ENCODE measurements at places on chromosomes 3 and 15. TPM values are rescaled to one million over a fixed set of nuclear protein-coding genes. Genes with fewer than 3 reads are reported as not detected.

GRCh38 chr15:52651868-52652267 is 27.3 kb downstream of the ATOSA start:
- DNase-seq: peak; percentile 74

GRCh38 chr15:41688671-41689070 is 28.5 kb downstream of the MGA start:
- no peak for DNase-seq

Gene DZIP1L
- total RNA-seq: 42.3 TPM

DNA sequence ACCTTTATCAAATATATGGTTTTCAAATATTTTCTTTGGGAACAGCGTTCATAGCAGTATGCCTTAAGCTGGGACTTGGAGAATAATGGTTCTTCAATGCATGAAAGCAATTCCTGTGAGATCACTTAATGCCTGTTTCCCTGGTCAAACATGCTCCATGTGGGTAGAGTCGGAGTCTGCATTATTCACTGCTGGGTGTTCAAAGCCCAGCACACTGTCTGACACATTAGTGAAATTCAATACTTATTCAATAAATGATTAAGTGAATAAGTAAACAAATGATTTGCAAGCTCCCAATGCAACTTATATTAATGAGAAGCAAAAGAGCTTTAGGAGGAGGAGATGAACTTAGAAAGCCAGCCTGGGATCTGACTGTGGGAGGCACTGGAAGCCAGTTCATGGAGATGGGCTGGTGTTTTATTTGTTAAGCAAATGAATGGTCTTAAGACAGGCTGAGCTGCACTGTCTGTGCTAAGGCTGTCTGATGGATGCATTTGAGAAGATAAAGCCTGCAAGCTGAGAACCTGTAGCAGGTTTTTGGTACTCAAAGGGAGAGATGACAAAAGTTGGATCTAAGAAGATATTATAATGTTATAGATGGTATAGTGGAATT is 490.8 kb downstream of the MCTP2 start:
- DNase-seq: no peak

DNA sequence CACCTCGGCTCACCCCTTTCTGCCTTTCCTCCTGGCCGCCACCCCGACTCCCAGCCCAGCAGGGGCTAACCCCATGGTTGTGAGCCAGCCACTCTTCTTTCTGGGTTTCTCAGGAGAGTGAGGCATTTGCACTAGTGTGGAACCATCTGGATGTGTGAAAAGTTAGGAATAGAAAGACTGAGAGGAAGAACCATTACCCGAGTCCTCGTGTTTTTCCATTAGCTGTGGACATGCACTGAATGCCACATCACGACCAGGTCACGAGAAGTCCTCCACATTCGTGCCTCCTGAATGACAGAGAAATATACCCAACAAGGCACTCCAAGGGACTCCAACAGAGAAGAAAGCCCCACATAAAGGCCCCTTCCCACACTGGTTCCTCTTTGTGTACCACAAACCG is 18.0 kb upstream of the RAD18 start:
- peak; percentile 54 for DNase-seq

Data from osteoblast (primary cell).